AG04450 (cell line): ENCODE measurements at places on chromosomes 7 and 10.
A peak's percentile ranks its signal among the peaks of the same experiment; 100 is the strongest.

DNA sequence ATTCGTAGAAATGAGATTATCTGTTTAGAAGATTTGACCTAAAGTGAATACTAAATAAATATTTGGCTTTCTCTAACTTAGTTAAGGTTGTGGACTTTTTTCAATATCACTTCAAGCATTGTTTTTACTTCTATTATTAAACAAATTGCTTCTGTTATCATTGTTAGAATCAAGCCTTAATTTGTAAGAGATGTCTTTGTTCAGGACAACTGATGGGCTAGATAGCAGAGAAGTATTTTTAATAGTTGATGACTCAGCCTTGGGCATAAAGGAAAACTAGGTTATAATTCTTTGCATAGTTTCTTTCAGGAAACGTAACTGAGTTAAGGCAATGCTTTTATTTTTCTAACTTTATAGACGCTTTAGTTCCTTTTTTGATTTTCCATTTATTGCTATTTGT lies 128.8 kb upstream of the SMIM30 start:
- no peak for DNase-seq

DNA sequence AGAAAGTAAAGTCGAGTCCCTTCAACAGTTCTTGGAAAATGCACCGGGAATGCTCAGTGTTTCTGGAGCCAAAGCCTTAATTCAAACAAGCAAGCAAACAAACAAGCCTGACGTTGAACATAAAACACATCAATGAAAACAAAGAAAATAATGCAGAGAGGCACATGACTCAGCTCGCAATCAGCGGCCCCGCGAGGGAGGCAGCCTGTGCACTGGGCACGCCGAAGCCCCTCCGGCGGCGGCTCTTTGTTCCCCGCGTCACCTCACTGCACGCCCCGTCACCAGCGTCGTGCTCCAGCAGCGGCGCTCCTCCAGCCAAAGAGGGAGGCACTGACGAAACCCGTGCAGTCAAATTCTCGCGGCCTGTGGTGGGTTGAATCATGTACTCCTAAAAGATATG lies 151.5 kb downstream of the DNAJB6 start:
- DNase-seq, result no peak

- DNase-seq, result no peak
Observed at GRCh38 chr10:34868589-34868988, 53.5 kb upstream of the PARD3 start.

DNA sequence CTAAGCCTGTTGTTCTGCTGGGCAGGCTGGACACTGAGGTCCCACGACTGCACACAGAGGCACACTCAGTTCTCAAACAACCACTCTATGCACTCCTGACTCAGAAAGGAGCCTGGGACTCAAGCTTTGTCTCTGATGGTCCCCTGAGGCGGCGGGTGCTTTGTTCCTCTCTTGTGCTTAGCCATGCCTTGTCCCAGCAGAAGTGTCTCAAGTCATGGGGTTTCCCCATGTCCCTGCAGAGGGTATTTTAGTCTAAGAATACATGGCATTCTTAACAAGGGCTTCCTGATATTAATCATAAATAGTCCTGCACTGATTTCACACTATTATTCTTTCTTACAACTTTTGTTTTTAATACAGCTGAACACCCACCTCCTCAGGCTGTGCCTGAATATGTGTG lies 72.5 kb downstream of the CXCL12 start:
- DNase-seq, result no peak

DNA sequence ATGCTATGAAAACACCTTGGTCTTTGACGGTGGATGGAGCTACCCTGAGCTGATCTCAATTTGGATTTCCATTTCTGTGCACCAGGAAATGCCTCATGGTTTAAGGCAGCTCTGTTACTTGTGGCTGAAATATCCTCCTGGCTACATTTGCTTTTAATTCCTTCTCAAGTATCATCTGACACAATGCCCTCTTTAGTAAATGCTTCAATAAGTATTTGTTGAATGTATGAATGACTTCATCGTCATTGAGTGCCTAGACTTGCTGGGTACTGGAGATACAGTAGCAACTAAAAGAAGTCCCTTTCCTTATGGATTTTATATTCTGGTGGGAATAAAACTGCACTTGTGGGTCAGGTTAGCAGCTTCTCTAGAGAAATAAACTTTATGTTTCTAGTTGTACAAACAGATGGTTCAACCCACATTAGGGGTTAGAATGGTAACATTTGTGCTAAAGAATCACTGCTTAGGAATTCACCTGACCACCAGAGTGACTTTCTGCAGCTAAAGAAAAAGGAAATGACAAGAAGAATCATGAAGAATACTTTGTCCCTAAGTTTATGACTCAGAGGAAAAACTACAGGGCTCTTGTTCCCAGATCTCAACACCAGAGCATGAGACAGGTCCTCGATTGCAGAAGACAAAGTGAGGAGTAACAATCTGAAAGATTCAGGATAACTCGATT lies 21.8 kb upstream of the SMNDC1 start:
- DNase-seq, result peak; percentile 59

DNA sequence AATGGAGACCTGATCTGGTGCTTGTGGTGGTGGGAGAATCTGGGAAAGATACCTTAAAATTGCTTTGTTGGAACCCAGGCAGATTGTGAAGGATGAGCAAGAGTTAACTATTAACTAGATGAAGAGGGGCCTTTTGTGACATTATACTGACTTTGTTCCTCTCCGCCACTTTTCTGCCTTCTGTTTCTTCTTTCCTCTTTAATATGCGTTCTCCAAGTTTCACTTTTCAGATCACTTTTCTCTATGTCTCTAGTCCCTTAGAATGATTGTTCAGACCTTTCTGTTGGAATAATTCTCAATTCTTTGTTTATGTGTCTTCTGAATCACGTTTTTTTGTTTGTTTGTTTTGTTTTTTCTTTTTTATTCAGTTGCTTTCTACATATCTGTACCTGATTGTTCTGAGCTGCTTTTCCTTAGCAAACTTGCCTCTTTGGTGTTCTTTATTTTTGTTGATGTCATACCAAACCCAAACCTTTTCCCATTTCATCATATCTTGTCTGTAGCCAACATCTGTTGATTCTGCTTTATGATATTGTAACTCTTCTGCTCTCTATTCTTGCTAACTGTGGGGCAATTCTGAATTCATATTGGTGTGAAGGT lies 2.8 kb downstream of the BMPR1A start:
- no peak for DNase-seq

GRCh38 chr7:55484834-55485233 lies 87.5 kb downstream of the VOPP1 start:
- DNase-seq, result no peak

- DNase-seq, result no peak
Observed at GRCh38 chr10:71235808-71236207, 23.4 kb downstream of the UNC5B start.

DNA sequence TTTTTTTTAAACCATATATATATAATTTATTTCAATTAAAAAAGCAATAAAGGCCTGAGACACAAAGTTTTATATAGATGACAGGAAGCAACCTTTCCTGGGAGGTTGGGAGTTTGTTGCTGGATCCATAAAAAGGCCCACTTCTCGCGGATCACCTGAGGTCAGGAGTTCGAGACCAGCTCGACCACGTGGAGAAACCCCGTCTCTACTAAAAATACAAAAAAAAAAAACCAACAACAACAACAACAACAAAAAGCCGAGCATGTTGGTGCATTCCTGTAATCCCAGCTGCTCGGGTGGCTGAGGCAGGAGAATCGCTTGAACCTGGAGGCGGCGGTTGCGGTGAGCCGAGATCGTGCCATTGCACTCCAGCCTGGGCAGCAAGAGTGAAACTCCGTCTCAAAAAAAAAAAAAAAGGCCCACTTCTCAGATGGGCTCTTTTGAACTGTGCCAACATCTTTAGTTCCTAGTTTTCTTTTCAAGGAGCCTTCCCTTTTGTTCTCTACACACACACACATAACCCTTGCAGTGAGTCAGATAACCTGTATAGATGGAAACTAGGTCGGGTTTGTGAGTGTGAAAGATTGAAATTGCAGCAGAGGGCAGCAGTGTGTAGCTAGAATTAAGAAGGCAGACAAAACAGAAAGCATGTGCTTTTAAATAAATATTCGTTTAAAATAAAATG lies 1.2 kb upstream of the SMNDC1 start:
- peak; percentile 83 for DNase-seq

- no peak for DNase-seq
Observed at GRCh38 chr7:122944682-122945303, 50.7 kb downstream of the TAS2R16 start.

GRCh38 chr10:130171196-130171595 lies 35.0 kb downstream of the GLRX3 start:
- DNase-seq, result no peak

DNA sequence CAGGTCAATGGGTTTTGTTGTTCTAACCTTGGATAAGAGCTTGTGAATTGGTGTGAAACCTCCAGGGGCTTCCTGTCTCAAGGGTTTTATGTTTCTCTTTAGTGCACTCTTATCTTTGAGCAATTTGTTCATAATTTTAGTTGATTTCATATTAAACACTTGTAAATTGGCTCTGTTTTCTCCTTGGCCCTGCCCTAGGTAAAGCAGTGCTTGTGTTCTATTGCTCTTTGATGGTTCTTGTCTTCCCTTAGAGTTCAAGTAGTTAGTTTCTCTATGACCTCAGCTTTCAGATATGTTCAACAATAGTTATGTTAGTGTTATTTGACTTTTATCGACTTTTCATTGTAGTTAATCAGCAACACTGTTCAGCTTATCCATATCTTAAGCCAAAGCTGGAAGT lies 566.4 kb upstream of the POT1 start:
- DNase-seq, result no peak

DNA sequence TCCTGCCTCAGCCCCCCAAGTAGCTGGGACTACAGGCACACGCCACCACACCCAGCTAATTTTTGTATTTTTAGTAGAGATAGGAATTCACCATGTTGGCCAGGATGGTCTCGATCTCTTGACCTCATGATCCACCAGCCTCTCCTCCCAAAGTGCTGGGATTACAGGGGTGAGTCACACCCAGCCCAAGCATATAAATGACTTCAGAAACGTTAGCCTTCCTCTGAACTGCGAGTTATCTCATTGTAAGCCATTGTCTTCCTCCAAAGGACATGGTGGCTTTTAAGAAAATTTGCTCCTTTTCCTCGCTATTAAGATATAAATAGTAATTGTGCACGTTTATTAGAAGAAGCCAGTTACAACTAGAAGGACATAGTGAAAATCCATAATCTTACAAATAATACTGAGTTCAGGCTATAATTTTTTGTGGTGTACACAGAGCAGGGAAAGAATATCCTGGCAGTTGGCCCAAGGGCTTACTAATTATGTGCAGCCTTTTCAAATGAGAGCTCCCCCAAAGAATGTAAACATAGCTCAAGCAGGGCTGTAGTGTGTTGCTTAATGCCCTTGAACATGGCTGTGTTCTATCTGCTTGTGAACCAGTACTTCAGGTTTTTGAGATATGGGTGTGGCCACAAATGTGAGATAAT lies 495.8 kb downstream of the PARD3 start:
- peak; percentile 90 for DNase-seq

- no peak for DNase-seq
Observed at GRCh38 chr10:26437637-26438461, at the start of gene APBB1IP. Gene APBB1IP (plus strand): TSS chr10:26438341. CDS start chr10:26492327, 53,986 bp downstream.

- DNase-seq, result no peak
Observed at GRCh38 chr7:144027070-144027469, 21.7 kb upstream of the OR2A5 start.

- no peak for DNase-seq
Observed at GRCh38 chr10:111171183-111171582, 94.4 kb downstream of the ADRA2A start.

DNA sequence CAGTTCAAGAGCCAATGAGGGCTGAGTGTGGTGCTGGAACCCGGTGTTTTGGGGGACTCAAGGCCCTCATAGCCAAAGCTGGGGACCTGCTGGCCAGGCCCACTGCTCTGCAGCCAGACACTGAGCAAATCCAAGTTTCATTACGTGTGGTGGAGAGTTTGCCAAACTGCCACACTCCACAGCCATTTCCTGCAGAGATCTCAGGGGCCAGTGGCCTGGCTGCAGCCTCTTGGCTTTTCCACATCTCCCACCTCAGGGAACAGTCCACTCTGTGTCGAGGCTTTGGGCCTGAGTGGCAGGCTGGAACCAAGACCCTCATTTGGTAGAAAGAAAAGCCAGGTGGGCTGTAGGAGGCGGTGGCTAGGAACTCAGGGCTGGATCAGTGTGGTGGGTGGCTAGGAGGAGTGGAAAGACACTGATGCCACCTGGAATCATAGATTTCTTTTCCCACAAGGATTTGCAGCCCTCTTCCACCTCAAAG lies 3.2 kb downstream of the HOXA11 start:
- no peak for DNase-seq

DNA sequence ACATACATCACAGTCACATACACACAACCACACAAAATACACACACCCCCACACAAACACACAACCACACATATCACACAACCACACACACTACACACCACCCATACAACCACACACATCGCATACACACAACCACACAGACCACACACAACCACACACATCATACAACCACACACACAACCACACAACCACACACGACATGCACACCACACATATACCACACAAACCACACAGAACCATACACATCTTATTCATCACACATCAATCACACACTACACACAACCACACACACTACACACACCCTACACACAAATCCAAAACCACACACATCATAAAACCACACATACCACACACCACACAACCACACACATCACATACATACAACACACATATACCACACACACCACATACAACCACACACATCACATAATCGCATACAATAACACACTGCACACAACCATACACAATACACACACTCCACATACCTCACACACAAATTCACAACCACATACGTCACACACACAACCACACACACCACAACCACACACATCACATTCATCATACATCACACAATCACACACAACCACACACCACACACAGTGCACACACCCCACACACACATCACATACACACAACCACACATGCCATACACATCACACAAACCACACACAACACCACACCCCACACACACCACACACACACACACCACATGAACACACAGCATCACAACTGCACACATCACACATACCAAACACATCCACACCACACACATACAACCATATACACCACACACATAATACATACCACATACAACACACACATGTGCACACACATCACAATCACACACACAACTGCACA lies 30.4 kb downstream of the GPRIN2 start:
- DNase-seq, result no peak

GRCh38 chr10:93947055-93947454 lies 46.7 kb upstream of the PLCE1 start:
- DNase-seq, result peak; percentile 60

DNA sequence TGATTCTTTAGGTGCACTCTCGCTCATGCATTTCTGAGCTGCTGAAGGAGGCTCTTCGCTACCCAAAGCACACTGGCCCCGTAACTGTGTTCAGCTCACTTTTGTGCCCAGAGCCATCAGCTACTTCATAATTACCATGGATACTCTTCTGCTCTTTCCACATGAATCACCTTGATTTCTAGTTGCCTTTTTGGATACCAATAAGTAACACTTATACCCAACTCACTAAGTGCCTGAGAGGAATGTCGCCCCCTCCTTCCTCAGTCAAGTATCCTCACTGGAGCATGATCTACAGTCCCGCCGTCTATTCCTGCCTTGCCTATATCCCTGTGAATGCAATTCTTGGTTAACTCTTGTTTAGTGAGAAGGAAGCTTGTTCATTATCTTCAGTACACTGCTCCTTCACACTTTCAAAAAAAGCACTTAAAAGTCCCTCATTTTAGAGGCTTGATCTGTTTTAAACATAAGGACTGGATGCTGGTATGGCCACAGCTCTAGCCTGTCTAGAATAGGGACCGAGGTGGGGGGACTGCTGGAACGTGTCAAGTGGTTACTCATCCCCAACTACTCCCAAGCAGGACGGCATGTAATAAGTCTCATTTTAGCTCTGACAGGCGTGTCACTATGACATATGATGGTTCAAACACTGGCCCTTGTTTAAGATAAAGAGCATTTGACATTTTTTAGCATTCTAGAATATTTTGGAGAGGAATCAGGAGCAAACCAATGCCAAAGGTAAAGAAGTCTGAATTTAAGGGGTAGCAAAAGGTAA lies 23.7 kb downstream of the SVIL start:
- DNase-seq, result no peak
